ENCODE measurements at places on chromosomes 16 and 17. TPM values are rescaled to one million over a fixed set of nuclear protein-coding genes. Genes with fewer than 3 reads are reported as not detected.

Gene ALOX12B
- total RNA-seq: not detected

GRCh38 chr17:68381076-68381900, 76.0 kb downstream of the WIPI1 start:
- H3K4me3 ChIP-seq: no peak overlapping the region
- DNase-seq: no peak
- H3K4me1 ChIP-seq: peaks cover 54% of the 10 kb centered on the region
- H3K36me3 ChIP-seq: no peaks in the 10 kb centered on the region
- no peaks in the 10 kb centered on the region for H3K27me3 ChIP-seq
- H3K27ac ChIP-seq: no peak overlapping the region

GRCh38 chr16:51003850-51004566, 147.1 kb downstream of the SALL1 start:
- no peaks in the 10 kb centered on the region for H3K36me3 ChIP-seq
- no peaks in the 10 kb centered on the region for H3K4me1 ChIP-seq
- no peak overlapping the region for H3K4me3 ChIP-seq

GRCh38 chr17:64399071-64399766, 8.6 kb upstream of the PECAM1 start:
- no peaks in the 10 kb centered on the region for H3K27me3 ChIP-seq
- no peak overlapping the region for H3K4me3 ChIP-seq
- H3K4me1 ChIP-seq: no peaks in the 10 kb centered on the region
- no peak for DNase-seq
- no peaks in the 10 kb centered on the region for H3K36me3 ChIP-seq

GRCh38 chr16:4033951-4034350, 82.3 kb downstream of the ADCY9 start:
- H3K36me3 ChIP-seq: no peaks in the 10 kb centered on the region
- H3K27ac ChIP-seq: no peak overlapping the region

DNA sequence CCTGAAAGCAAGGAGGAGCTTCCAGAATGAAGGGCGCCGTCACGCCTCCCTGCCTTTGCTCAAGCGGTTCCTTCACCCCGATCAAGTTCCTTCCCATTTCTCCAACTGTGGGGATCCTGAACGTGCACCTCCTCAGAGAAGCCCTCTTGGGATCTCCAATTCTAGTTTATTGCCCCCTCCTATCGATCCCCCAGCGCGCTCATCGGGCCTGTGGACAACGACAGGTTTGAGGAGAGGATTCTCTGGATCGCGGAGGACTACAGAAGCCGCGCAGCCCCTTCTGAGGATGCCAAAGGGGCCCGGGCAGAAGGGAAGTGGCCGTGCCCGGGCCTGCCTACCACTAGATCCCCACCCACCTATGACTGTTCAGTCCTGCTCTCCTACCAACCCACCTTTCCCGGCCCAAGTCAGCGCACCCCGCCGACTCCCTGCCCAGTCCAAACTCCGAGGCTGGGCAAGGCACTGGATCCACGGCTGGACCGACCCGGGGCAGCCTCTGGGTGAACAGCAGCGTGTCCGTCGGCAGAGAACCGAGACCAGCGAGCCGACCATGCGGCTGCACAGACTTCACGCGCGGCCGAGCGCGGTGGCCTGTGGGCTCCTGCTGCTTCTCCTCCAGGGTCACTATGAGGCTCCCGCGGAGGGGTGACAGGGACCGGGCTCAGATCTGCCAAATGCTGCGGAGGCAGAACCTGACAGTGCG, 12.8 kb upstream of the CES3 start:
- H3K36me3 ChIP-seq: peaks cover 10% of the 10 kb centered on the region
- peaks cover 26% of the 10 kb centered on the region for H3K27me3 ChIP-seq
- peaks cover 25% of the 10 kb centered on the region for H3K4me1 ChIP-seq

DNA sequence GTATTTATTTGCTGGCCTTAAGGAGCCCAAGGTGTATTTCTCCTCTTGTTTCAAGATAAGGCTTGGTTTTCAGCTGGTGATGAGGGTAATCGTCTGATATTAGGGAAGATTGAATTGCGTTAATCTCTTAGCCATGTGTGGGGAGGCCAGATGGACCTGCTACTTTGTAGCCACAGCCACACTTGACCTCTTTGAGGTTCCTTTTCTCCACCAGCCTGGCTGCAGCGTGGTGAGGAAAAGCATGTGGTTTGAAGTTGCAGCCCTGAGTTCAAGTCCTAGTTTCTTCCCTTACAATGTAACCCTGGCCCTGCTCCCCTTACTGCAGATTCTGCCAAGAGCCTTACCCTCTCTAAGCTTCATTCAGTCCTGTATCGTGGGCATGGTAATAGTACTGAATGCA, 3.1 kb downstream of the MINK1 start:
- H3K27me3 ChIP-seq: no peaks in the 10 kb centered on the region
- no peak overlapping the region for H3K4me3 ChIP-seq

All from esophagus muscularis mucosa (tissue), 4 donors.